ENCODE measurements at places on chromosomes 6 and 20. TPM values are rescaled to one million over a fixed set of nuclear protein-coding genes. Genes with fewer than 3 reads are reported as not detected.

DNA sequence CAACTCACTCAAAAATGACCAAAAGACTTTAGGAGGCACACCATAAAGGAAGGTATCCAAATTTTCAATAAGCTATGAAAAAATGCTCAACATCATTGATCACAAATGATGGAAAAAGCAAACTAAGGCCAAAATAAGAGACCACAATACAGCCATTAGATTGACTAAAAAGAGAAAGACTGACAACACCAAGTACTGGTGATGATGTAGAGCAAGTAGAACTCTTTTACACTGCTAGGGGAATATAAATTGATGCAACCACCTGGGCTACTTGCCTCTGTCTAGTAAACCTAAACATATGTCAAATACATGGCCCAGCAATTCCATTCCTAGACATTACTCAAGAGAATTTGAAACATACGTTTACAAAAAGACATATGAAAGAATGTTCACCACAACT is 148.6 kb downstream of the GRM4 start:
- H3K36me3 ChIP-seq = no peaks in the 10 kb centered on the region
- H3K27ac ChIP-seq = no peak overlapping the region
- no peaks in the 10 kb centered on the region for H3K4me1 ChIP-seq
- H3K27me3 ChIP-seq = peaks cover 16% of the 10 kb centered on the region
- H3K4me3 ChIP-seq = no peak overlapping the region
- no peak for DNase-seq

RBPJL gene
- total RNA-seq = not detected

DNA sequence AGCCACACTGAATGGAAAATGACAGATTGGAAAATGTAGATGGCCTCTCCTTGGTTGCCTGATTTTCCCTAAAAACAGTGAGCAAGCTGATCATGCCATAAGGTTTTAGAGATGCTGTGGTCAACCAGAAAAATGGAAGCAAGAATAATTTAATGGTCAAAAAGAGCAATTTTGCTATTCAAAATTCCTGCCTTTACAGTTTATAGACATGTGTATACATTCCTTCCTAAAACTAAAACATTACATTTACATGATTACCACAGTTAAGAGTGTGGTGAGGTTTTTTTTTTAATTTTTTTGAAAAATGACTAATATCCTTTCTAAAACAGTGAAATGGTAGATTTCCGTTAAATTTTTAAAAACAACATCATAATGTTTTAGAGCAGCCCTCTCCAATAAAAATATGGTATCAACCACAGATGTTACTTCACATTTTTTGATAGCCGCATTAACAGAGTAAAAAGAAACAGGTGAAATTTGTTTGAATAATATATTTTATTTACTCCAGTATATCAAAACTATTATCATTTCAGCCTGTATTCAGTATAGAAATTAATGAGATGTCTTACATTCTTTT is 407.0 kb upstream of the SOX4 start:
- H3K27me3 ChIP-seq = no peaks in the 10 kb centered on the region
- H3K4me3 ChIP-seq = no peak overlapping the region
- DNase-seq = no peak
- H3K36me3 ChIP-seq = peaks cover 4% of the 10 kb centered on the region

ENPP4 gene
- 9.3 TPM for total RNA-seq

DNA sequence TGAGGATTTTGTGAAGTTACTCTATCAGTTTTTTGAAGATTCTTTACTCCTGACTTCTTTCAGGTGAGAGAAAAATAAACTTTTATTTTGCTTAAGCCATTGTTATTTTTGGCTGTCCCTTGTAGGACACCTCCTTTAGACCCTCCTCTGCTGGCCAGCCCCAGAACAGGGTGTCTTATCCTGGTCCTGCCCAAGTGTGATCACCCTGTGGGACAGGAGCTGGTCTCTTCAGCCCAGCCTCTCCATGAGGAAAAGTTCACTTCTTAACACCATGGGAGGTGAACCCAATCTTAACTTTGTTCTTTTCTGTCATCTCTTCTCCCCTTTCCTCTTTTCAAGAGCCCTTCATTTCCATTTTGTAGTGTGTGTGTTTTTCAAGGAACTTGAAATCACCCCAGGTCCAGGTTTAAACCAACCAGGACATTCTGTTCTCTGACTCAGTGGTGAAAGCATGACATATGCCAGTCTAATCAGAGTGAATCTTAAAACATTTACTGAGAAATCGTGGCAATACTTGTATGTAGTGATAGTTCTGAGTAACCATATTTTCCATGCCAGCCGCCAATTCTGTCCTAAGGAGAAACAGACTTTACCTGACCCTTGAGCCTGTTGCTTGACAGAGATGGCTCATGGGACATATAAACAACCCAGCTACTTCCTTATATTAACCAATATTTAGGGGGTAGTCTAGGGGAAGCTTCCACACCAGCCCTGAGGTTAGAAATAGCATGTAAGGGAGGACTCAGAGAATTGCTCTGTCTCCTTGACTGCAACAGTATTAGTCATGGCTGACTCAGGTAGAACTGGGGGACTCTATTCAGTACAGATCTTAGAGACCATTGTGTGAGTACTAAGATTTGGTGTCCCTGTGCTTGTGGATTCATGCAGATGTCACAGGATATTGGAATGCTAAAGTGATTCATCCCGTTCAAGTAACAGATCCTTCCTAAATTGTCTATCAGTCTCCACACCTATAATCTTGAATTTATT is 48.8 kb downstream of the FLRT3 start:
- no peak overlapping the region for H3K4me3 ChIP-seq
- no peak overlapping the region for H3K27ac ChIP-seq
- no peaks in the 10 kb centered on the region for H3K27me3 ChIP-seq
- no peak for DNase-seq
- H3K4me1 ChIP-seq = no peaks in the 10 kb centered on the region

HNF4A gene
- not detected for total RNA-seq

GRCh38 chr6:20559924-20560551 is 25.8 kb downstream of the CDKAL1 start:
- peaks cover 8% of the 10 kb centered on the region for H3K4me1 ChIP-seq
- H3K36me3 ChIP-seq = peaks cover 8% of the 10 kb centered on the region
- no peaks in the 10 kb centered on the region for H3K27me3 ChIP-seq
- no peak overlapping the region for H3K27ac ChIP-seq
- no peak overlapping the region for H3K4me3 ChIP-seq

SYCP2L gene
- total RNA-seq = 0.31 TPM

- peaks cover 48% of the 10 kb centered on the region for H3K4me1 ChIP-seq
- no peak overlapping the region for H3K27ac ChIP-seq
- H3K27me3 ChIP-seq = no peaks in the 10 kb centered on the region
- H3K4me3 ChIP-seq = no peak overlapping the region
- H3K36me3 ChIP-seq = peaks cover 60% of the 10 kb centered on the region
- DNase-seq = no peak
Observed at GRCh38 chr6:111562246-111562645, 43.4 kb downstream of the TRAF3IP2 start.

- H3K27ac ChIP-seq = no peak overlapping the region
- no peaks in the 10 kb centered on the region for H3K27me3 ChIP-seq
- H3K36me3 ChIP-seq = peaks cover 4% of the 10 kb centered on the region
Observed at GRCh38 chr20:21127201-21127981, 1.5 kb downstream of the KIZ start.

Data from activated naive CD8-positive, alpha-beta T cell treated with anti-CD3 and anti-CD28 coated beads, Interleukin-2, amount 10 ng/mL, durations not matched to agents 7 days and 5 days (primary cell).